Activated naive CD4-positive, alpha-beta T cell (primary cell): ENCODE measurements at places on chromosomes 5 and 9.

GRCh38 chr9:117649126-117649525, 55.1 kb upstream of the TLR4 start:
- no peak for DNase-seq

DNA sequence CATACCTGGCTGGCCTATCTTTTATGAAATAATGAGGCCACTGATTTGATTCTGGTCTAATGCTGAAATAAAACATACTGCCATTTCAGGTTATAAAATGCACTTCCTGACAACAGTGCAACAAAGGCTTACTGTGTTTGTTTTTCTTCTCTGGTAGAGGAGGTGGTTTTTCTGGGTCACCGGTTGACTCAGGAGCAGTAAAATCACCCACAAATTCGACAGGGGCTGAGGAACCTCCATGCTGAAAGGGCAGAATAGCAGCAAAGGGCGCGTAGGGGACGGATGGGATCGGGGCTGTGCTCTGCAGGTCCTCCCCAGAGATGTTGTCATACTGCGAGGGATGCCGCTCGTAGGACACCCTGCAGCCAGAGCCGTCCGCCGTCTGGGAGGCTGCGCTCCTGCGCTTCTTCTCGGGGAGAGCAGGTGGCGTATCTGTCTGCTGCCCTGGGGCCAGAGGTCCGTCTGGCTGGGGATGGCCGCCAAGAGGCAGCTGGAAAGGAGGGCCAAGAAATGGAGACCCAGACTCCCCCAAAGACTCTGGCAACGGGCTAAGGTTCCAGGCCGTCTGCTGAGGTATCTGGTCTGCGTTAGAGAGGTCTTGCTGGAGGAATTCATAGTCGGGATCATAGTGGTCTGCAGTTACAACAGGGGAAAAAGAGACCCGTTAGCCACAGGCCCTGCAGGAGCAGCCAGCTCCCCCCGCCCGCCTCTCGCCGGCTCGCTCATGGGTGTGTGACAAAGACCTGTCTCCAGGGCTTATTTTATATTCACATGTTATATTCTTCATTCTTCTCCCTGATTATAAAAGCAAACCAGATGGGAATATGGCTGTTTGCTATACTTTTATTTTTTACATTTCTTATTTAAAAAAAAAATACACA, 80.7 kb downstream of the PRRT1B start:
- no peak for DNase-seq

- no peak for DNase-seq
Observed at GRCh38 chr5:72152545-72152944, 45.3 kb downstream of the MAP1B start.

GRCh38 chr5:52690236-52690768, 97.4 kb upstream of the ITGA1 start:
- no peak for DNase-seq
